Right lung (tissue), 10 donors: ENCODE measurements at places on chromosomes 3 and 15.

DNA sequence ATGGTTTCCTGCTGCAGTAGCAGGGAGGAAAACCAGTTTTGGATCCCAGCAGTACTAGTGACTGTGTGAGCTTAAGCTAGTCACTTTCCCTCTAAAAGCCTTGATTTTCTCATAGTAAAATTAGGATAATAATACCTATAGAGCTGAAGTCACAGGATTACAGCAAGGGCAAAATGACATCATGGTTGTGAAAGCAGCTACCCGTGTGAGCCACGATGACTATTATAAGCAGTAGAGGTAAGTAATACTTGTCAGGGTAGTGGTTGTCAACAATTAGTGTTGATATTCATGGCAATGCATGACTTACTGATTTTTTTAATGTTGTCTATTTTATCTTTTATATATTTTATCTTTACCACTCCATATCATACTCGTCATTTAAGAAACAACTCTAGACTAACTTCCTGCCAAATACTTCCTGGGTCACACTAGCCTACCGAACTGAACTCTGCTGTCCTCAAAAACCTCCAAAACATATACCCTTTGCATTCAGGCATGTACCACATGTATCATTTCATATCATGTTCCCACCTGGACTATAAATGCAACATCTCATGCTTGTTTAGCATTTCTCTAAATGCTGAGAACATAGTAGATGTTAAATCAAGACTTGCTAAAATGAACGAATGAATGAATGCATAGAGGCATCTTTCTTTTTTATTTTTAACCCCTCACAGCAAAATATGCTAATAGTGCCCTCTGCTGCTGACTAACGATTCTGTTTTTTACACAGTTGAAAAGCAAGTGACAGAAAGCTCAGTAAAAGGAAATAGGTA is 172.6 kb downstream of the P3H2 start:
- DNase-seq, result no peak

DNA sequence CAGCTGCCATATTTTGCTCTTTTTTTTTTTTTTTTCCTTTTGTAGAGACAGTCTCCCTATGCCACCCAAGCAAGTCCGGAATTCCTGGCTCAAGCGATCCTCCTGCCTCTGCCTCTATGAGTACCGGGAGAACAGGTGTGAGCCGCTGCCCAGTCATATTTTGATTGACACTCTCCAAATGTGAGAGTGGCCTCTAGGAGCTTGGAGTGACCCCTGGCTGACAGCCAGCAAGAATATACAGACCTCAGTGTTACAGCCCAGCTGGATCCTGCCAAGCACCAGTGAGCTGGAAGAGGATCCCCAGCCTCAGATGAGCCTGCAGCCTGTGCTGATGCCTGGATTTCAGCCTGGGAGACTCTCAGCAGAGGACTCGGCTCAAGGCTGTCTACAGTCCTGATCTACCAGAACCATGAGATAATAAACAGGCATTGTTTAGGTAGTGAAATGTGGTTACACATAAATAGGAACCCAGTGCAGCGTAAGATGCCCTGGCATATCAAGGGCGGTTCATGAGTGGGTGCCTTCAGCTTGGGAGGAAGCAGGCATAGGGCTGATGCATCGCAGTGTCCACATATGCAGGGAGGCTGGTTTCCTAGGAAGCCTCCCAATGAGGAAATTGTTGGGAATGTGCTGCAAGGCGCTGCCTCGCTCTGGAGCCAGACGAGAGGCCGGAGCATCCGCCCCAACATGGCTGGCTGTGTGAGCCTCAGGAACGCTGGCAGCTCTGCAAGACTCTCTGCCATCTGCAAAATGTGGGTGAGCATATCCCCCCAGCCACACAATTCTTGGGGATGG is 38.9 kb upstream of the ATP10A start:
- DNase-seq, result no peak

GRCh38 chr15:89444241-89445225 is 51.9 kb downstream of the RHCG start:
- DNase-seq, result no peak

DNA sequence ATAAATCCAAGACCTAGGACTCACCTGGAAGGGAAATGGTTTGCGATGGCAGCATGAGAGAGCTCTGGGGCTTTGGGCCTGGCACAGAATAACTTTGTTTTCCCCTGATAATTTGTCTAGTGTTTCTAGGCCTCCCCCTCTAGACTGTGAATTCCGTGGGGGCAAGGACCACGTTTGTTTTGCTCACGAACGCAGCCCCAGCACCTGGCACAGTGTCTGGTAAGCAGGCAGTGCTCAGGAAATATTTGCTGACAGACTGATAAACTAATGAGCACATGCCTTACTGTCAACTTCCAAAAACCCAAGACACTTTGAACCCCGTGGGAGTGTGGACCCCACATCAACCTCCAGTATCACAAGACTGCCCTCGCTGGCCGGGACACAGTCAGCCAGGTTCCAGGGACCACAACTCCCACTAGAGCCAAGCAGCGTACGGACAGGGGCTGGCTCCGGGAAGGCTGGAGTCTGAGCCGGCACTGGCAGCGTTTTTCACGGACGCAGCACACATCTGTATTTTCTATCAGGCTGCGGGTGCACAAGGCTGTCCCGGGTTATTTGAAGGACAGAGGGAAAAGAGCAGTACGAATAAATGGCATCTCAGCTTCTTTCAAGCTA is 146.5 kb downstream of the XXYLT1 start:
- no peak for DNase-seq

- DNase-seq, result no peak
Observed at GRCh38 chr15:41895491-41895890, 1.6 kb upstream of the SPTBN5 start.

GRCh38 chr15:55281517-55282228 is 7.9 kb downstream of the RAB27A start:
- no peak for DNase-seq

GRCh38 chr3:122921791-122922651 is 105.5 kb downstream of the SEMA5B start:
- no peak for DNase-seq

DNA sequence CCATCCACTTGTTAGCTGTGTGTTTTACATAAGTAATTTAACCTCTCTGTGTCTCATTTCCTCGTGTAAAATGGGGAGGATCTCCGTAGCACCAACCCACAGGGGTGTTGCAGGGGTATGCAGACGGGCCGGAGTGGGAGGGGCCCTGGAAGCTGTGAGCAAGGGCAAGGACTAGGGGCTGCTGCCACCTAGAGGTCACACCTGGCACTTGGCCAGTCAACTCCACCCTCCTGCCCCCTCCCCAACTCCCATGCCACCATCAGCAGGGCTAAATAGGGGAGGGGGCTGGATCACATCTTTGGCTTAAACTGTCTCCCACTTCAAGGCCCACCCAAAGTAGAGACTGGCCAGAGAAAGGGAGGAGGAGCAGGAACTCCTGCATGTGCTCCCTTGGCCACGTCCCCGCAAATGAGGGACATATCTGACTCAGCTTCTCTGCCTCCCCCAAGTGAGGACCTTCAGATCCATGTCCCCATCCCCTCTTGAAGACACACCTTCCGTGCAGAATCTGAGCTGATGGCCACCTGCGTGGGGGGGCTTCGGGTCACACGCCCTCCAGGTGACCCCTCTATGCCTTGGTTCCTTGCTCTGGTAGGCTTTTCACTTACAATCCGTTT is 2.6 kb downstream of the CCDC9B start:
- no peak for DNase-seq

DNA sequence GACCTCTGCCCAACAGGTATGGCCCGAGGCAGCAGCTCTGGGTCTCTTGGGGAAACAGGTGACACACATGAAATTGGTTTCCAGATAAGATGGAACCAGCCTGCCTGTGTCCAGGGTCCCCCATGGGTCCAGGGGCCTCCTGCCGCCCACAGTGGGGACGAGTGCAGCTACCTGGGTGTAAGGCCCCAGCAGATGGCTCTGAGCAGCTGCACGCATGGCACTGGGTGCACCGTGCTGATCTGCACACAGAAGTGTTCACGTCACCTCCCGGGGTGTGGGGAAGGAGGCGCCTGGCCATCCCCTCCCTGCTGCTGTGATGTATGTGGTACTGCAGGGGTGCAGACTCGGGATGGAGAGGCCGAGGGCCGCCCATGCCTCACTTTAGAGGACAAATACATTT is 63.6 kb downstream of the NIPA2 start:
- no peak for DNase-seq

- no peak for DNase-seq
Observed at GRCh38 chr3:184234224-184234623, 4.8 kb downstream of the VWA5B2 start.

DNA sequence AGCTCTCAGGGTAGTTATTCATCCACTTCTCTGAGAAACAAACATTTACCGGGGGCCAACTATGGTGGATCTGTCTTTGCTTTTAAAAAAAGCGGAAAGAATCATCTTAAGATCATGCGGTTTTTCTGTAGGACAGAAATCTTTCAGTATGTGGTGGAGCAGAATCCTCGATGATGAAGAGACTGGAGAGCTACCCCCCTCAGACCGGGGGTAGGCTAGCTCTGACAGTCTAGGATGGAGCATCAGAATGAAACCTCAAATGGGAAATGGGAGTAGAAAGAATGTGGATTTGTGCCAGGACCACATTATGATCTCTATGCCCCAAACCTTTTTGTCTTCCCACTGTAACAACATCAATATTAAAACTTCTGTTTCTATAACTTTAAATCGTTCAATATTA is 30.3 kb downstream of the TPRG1 start:
- no peak for DNase-seq

GRCh38 chr3:119524931-119525662 is 26.8 kb downstream of the TIMMDC1 start:
- DNase-seq, result no peak

GRCh38 chr15:41502795-41503668 is 9.4 kb downstream of the ITPKA start:
- no peak for DNase-seq

DNA sequence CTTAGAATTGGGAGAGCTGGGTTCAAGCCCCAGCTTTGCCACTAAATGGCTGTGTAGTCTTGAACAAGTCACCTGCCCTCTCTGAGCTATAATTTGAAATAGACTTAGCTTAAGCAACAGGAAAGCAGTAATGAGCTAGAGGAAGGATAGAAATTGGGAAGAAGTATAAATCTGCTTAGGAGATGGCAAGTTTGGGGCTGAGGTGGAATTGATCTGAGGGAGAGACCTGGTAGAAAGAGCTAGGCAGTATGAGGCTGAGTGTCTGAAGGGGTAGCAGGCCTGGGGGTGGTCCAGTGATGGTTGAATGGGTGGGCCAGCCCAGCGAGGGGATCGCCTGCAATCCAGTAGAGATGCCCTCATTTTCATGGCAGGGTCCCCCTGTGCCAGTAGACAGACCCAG is 22.9 kb downstream of the LPP start:
- no peak for DNase-seq

- DNase-seq, result no peak
Observed at GRCh38 chr15:69035918-69036258, 21.4 kb downstream of the NOX5 start.

- DNase-seq, result no peak
Observed at GRCh38 chr3:86152620-86153019, 838.3 kb downstream of the VGLL3 start.

DNA sequence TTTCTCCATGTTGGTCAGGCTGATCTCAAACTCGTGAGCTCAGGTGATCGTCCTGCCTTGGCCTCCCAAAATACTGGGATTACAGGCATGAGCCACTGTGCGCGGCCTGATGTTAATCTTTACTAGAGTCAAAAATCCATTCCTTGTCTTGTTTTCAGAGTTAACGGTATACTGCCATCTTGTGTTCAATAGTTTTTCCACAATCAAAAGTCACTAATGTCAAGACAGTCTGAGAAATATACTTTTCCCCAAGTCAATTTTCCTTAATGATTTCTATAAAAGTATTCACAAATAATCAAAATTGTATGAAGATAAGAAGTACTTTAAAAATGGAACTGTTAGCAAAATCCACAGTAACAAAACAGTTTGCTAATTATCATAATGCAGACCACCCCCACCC is 8.5 kb downstream of the CRBN start:
- DNase-seq, result no peak

- no peak for DNase-seq
Observed at GRCh38 chr3:46389306-46389705, 17.6 kb downstream of the CCR5AS start.

GRCh38 chr3:122515020-122515468 is 305 bp upstream of the KPNA1 start:
- no peak for DNase-seq

- DNase-seq, result no peak
Observed at GRCh38 chr3:11944052-11944673, 60.0 kb upstream of the SYN2 start.

GRCh38 chr3:29555590-29555989 is 274.7 kb downstream of the RBMS3 start:
- DNase-seq, result no peak

DNA sequence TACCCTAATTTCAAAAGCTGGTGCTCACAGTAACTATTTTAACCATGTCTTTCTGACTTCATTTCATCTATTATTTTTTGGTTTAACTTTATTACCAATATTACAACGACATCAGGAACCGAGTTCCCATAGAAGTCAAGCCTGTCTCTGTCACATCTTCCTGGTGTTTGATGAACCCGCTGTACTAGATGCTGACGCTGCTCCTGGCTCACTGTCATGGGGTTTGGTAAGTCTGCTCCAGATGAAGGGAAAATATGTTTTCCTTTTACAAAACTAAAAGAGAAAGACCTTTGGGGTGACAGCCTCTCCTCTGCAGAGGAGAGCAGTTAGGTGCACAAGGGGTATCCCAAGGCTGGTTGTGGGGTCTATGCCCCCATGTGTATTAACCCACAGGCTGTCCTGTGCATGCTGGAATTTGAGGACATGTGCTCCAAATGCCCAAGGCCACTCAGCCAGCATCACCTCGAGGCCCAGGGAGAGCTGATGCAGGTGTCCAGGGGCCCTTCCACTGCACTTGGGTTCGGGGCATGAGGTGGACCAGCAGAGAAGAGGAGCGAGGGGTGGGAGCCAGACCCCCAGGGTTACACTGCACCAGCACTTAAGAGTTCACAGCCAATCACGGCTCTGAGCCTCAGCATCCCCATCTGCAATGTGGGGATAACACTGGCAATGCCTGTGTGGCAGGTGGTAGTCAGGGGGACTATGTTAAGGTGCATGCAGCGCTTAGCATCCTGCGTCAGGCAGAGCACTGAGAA is 62.2 kb downstream of the ATP10A start:
- DNase-seq, result no peak

DNA sequence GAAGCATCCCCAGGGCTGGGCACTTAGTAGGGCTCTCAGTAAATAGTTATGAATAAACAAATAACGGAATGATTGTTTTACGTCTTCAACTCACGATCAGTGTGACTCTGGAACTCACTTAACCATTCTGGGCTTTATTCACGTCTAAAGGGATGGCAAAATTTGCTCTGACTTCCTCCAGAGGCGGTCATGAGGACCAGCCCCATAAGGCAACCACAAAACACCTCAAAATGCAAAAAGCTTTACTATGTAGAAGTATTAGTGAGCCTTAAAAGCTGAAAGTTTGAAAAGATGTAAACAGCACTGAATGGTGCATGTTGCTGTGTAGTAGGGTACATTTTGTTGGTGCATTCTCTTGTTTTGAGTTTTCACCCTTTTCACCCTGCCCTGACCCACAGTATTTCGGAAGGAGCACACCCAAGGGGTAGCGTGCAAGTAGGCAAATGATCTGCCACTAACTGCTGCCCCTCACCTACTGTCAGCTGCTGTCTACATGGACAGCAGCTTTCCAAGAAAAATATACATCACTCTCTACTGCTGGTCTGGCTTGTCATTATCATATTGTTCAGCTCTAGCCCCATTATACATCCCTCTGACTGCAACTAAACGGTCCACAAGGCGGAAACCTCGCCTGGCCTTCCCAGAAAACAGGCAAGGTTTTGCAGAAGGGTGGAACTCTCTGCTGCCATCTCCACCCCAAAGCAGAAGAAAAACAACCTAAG is 308.5 kb upstream of the PROK2 start:
- DNase-seq, result no peak
